ENCODE measurements at places on chromosomes 13 and 19. TPM values are rescaled to one million over a fixed set of nuclear protein-coding genes. Genes with fewer than 3 reads are reported as not detected.

- DNase-seq = no peak
Measured at GRCh38 chr13:100484702-100485101, 103.9 kb downstream of the GGACT start.

DNA sequence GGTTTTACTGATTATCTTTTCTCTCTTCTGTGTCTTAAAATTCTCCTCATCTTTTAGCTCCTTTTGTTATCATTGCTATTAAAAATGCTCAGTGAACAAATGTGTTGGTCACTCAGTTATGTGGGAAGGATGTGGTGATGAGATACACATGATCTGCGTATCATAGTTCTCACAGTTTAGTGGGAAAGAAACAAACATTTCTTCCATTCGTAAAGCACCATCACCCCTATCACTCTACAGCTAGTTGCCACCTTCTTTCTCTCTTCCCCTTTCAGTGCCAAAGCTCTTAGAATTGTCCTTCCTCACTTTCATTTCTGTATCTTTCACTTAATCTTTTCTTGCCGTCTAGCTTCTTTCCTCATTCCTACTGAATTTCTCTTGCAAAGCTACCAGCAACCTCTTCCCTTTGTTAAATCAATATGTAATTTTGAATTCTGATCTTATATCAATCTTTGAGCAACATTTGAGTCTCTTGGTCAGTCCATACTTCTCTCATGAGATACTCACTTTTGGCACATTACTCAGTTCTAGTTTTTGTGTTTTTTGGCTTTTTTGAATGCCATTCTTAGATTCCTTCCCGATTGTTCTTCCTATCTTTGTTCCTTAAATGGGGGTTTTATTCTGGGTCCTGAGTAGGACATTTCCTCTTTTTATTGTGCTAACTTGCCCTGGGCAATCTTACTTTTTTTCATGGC lies 122.3 kb downstream of the PCCA start:
- DNase-seq = no peak

- no peak for DNase-seq
Measured at GRCh38 chr13:102261809-102262208, 140.0 kb downstream of the FGF14 start.

GRCh38 chr13:41700790-41701310 lies 243.5 kb downstream of the RGCC start:
- DNase-seq = no peak

ACP5 gene
- total RNA-seq = 2.3 TPM

HSPB6 gene
- total RNA-seq = 662 TPM

TMEM238 gene
- total RNA-seq = 0.24 TPM

WDR87 gene
- total RNA-seq = not detected
